Posterior cingulate gyrus (tissue), 11 donors: ENCODE measurements at places on chromosomes 3 and 15.
A peak's percentile ranks its signal among the peaks of the same experiment; 100 is the strongest.

- no peak for DNase-seq
These were observed 5.7 kb downstream of the TMEM207 start for GRCh38 chr3:190444006-190444405.

DNA sequence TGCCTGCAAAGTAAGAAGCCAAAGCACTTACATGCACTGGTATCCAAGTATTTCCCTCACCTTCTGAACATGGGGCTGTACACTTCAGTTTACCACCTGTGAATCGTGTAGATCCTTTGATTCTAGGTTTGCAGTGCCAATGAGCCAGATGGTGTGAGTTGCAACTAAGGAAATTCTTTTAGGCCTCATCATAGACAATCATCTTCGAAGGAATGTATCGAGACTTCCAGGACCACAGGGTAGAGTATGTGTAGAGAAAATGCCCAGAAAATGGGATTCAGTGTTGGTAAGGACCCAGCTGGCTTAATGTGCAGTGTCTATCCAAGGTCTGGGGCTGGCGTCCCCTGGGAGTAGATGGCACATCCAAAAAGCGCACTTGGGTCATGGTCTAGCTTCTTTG, 323.2 kb upstream of the TPM1 start:
- no peak for DNase-seq

DNA sequence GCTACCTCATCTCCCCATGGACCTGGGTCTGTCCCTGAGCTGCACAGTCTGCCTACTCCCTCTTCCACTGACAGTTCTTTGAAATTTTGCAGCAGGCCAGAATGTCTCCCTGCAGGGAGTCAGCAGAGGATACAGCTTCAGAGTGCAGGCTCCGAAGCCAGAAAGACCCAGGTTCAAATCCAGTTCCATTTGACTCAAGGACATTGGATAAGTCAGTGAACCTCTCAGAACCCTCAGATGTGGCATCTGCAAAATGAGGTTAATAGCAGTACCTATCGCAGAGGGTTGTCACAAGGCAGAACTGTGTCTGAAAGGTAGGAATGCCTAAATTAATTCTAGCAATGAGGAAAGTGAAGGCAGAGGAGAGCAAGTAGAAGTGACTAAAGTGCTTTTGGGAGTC, 244.4 kb upstream of the TRIM42 start:
- no peak for DNase-seq

GRCh38 chr3:48504051-48504946, at the start of gene SHISA5:
TSS of gene SHISA5 (minus strand) at chr3:48504174. CDS start at chr3:48504094, 80 bp downstream.
- peak; percentile 89 for DNase-seq

DNA sequence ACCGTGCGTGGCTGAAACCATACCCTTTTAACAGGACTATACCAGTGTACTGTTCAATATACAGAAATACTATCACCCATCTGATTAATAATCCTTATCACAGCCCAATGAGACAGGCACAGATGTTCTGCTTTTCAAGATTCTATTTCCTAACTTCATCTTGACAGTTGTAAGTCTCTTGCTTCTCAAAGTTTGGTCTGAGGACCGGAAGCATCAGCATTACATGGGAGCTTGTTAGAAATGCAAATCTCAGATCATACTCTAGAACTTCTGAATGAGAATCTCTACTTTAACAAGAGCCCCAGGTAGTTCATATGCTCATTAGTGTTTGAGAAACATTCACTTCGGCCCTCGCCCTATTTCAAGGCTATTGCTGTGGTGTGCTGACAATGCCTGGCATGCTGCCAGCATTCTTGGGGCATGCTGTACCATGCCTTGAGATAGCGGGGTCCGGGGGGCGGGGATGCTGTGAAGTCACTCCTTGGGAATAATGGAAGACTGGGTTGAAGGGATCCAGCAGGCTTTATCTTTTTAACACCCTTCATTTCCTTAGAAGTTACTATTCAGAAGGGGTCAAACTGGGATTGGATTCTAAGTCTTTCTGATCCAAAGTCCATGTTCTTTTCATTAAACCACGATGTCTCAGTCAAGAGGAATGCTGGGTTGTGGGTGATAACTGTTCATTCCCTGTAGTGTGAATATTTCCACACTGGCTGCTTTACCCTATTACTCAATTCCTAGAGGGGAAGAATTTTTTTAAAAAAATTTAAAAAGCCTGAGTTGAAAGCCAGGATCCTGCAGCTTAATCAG, 194.7 kb downstream of the LPP start:
- no peak for DNase-seq
